Psoas muscle (tissue), 8 donors: ENCODE measurements at places on chromosomes 16 and 17. TPM values are rescaled to one million over a fixed set of nuclear protein-coding genes. Genes with fewer than 3 reads are reported as not detected.
A peak's percentile ranks its signal among the peaks of the same experiment; 100 is the strongest.

CA4 gene
- 11.4 TPM for total RNA-seq

DNA sequence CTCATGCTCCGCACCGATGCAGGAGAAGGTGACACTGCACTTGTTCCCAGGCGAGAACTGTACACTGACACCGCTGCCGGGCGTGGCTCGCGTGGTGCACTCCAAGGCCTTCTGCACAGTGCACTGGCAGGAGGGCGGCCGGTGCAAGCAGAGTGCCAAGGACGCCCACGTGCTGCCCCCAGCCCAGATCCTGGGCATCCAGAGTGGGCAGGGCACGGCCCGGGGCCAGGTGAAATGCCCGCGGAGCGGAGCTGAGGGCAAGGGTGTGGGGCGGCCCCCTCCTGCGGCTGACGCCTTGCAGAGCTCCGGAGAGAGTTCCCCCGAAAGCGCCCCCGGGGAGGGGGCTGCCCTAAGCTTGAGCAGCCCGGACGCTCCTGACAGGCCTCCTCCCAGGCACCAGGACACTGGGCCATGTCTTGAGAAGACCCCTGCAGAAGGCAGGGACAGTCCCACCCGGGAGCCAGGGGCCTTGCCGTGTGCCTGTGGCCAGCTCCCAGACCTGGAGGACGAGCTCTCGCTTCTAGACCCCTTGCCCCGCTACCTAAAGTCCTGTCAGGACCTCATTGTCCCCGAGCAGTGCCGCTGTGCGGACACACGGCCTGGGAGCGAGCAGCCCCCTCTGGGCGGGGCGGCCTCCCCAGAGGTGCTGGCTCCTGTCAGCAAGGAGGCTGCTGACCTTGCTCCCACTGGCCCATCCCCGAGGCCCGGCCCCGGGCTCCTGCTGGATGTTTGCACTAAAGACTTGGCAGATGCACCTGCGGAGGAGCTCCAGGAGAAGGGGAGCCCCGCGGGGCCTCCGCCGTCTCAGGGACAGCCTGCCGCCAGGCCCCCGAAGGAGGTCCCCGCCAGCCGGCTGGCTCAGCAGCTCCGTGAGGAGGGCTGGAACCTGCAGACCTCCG, 21.9 kb upstream of the JPT2 start:
- no peak for DNase-seq

DYNLRB2 gene
- not detected for total RNA-seq

DNA sequence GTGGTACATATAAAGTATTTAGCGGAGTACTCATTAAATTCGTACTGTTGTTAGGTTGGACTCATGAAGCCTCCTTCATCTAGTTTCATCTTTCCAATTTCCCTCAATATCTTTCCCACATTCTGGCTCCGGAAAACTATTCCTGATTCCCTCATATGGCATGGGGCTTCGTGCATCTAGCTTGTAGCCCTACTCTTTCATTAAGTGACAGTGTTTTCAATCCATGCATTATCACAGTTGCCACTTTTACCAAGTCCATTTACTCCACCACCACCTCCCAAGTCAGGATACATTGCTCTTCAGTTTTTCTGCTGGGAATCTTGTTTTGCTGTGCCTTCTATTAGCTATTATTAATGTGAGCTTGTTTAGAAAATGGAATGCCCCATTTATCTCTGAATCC, 1032.1 kb upstream of the RBFOX1 start:
- no peak for DNase-seq

GRCh38 chr17:9811537-9811936, 10.3 kb downstream of the GSG1L2 start:
- no peak for DNase-seq

- no peak for DNase-seq
These were observed 20.7 kb downstream of the RABEP2 start for GRCh38 chr16:28904363-28904762.

DNA sequence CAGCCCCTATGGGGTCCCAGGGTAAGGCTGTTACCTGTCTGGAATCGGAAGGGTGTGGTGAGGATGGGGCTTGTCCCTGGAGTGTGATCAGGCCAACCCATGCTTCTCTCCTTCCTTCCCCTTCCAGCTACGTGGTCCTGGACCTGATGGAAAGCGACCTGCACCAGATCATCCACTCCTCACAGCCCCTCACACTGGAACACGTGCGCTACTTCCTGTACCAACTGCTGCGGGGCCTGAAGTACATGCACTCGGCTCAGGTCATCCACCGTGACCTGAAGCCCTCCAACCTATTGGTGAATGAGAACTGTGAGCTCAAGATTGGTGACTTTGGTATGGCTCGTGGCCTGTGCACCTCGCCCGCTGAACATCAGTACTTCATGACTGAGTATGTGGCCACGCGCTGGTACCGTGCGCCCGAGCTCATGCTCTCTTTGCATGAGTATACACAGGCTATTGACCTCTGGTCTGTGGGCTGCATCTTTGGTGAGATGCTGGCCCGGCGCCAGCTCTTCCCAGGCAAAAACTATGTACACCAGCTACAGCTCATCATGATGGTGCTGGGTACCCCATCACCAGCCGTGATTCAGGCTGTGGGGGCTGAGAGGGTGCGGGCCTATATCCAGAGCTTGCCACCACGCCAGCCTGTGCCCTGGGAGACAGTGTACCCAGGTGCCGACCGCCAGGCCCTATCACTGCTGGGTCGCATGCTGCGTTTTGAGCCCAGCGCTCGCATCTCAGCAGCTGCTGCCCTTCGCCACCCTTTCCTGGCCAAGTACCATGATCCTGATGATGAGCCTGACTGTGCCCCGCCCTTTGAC, 2.4 kb downstream of the MAPK7 start:
- DNase-seq = no peak

DNA sequence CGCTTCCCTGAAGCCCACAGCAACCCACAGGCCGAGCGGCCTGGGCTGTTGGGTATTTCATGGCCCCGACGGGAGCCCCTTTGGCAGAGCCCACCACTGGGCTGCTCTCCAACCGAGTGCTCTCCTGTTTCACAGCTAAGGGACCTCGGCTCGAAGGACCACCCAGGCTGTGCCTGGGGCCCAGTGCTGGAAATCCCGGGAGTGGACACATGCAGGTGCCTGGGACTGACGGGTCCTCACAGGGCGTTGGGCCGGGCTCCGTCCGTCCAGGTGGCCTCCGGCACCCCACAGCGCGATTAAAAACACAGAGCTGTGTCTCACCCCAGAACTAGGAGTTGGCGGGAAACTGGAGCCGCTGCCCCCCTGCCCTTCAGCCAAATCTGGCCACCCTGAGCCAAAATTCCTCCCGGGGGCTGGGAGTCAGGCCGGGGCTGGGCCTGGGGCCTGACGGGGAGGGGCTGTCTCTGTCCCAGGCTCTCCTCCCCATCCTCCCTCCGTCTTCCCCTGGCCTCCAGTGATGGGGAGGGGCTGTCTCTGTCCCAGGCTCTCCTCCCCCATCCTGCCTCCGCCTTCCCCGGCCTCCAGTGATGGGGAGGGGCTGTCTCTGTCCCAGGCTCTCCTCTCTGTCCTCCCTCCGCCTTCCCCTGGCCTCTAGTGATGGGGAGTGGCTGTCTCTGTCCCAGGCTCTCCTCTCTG, 14.1 kb downstream of the UTS2R start:
- no peak for DNase-seq

DNA sequence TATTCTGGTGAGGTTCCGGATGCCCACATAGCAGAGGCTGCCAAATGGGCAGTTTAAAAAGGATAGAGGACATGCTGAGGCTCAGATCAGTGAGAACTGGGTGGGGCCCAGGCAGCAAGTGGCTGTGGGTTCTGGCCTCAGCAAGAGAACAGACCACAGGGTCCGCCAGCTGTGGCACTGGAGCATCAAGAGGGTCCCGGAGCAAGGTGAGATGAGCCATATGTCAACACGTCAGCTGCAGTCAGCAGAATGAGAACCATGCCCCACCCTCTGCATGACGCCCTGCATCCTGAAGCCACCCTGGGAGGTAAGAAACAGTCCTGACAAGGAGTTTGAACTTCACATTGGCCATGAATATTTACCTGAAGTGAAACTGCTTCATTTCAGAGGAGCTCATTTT, 20.1 kb upstream of the CCL5 start:
- no peak for DNase-seq

DNA sequence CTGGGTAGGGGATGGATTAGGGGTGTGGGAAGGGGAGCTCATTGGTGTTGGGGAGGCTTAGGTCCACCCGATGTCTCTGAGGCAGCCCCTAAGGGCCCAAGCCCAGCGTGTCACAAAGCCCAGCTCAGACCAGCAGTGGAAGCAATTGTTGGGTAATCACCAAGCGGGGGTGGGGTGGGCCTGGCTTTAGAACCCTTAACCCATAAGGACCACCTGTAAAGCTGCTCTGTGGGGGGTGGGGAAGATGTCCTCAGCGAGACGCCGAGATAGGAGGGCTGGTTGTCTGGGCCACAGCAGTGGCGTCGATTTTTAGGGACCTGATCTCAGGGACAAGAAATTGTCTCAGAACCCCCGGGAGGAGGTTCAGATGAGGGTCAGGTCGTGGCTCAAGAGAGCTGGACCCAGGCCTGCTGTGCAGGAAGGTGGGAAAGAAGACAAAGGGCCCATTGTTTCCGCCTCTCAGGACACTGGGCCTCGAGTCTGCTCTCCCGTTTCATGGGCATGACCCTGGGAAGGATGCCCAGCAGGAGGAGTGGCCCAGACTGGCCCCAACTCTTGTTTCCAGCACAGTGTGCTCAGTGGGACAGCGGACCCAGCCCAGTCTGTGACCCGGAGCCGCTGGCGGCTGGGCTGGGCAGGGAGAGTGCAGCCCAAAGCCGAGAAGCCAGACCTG, 15.9 kb downstream of the ST6GALNAC2 start:
- peak; percentile 83 for DNase-seq

DNA sequence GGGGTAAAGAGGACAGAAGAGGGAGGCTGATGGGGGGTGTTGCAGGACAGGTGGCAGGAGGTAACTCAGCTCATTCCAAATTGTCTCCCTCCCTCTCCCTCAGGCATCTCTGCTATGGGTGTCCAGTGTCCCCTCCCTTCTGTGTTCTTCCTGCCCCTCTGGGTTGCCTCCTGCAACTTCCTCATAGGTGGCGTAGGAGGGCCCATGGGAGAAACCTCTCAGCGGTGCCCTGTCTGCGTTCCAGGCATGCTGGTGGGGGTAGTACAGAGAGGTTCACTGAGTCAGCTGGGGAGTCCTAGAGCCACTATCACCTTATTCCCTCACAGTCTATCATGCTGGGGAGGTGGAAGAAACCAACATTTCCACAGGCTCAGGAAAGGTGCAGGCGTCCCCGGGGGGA, 14.7 kb upstream of the ODF4 start:
- DNase-seq = no peak

HLF gene
- total RNA-seq = 5.0 TPM

DNA sequence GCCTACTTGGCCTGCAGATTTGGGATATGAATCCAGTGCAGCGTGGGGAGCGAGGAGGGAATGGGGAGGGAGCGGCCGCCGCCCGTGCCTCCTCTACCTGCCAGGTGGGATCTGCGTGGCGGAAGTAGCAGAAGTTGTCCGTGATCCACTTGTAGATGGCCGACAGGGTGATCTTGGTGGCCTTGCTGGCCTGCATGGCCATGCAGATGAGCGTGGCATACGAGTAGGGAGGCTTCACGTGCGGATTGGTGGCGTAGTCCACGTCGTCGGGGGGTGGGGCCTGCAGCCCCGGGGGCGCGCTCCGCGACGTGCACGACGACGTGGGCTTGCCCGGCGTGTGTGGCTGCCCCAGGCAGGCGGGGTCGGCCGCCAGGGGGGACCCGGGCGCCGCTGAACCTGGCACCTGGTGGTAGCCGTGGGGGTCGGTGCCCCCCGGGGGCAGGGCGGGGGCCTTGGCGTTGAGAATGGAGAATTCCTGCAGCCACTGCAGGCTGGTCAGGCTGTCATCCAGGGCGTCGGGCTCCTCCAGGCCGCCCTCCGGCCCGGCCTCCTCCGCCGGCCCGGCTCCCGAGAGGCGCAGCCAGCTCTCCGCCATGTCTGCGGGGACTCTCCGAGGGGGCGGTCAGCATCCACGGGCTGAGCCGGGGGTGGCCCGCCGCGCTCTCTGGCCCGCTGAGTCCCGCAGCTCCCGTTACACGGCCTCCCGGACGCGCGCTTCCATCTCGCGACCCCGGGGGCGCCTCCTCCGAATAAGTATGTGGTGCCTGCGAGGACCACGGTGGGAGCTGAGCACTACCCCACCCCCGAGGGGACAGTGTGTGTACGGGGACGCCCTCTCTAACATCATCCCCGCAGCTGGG, 1.0 kb downstream of the FOXJ1 start:
- peak; percentile 51 for DNase-seq

SLC35G3 gene
- not detected for total RNA-seq

DNA sequence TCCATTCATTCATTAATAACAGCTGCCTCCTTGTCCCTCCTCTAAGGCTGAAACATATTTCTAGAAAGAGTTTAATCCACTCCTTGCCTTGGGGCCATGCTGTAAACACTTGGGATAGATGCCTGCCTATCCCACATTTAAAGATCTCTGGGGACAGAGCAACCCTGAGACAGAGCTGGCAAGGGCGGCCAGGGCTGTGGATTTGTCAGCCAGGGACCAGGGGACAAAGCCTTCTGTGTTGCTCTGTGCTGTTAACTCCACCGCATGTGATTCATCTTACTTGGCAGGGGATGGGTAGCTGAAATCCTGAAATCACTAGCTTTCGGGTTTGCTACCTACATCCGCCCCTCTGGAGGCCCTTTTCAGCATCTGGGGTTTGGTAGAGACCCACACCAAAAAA, 392.9 kb downstream of the SLC39A11 start:
- no peak for DNase-seq

GRCh38 chr17:298791-299450, 53.7 kb downstream of the RPH3AL start:
- DNase-seq = peak; percentile 71

KRT27 gene
- total RNA-seq = not detected

DNA sequence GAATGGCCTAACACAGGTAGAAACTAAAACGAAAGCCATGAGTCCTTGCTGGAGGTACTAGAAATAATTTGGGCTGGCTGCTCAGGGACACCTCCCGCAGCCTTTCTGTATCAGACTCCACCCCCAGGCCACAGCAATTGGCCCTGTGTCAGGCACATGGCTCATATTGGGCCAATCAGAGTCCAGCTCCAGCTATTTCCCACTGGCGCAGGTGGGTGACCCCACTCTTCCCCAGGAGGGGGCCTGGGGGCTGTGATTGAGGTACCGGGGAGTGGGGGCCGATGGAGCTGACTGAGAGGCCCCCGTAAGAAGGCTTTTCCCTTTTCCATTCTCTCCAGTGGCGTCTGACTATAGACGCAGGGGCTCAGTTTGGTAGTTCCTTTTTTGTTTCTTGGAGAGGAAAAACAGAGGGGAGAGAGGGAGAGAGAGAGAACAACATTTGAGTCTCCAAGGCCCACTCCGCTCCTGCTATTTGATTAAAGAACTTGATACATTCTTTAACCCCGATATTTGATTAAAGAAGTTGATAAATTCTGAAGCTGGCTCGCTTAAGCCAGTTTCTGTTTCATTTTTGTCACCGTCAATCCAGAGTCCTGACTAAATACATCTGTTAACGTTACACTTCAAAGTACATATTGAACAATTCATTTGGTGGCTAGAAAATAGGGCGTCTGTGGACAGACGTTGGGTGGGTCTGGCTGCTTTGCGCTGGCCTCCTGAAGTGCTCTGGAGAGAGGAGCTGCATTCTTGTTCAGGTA, 26.3 kb downstream of the FOXL1 start:
- DNase-seq = no peak

BCO1 gene
- not detected for total RNA-seq

DNA sequence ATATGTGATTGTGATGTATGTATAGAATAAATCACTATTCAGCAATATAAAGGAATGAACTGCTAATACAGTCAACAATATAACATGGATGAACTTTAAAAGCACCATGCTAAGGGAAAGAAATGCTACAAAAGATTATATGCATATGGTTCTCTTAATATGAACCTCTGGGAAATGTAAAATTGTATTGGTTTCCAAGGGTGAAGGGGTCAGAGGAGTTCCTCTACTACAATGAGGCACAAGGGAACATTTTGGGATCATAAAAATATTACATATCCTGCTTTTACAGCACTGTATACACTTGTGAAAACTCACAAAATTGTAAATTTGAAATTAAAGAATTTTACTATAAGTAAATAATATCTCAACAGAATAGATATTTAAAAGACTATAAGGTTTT, 111.4 kb downstream of the CA10 start:
- DNase-seq = no peak
